Cardiac septum (tissue), 1 donor: ENCODE measurements at places on chromosomes 1 and 21. TPM values are rescaled to one million over a fixed set of nuclear protein-coding genes. Genes with fewer than 3 reads are reported as not detected.
A peak's percentile ranks its signal among the peaks of the same experiment; 100 is the strongest.

DNA sequence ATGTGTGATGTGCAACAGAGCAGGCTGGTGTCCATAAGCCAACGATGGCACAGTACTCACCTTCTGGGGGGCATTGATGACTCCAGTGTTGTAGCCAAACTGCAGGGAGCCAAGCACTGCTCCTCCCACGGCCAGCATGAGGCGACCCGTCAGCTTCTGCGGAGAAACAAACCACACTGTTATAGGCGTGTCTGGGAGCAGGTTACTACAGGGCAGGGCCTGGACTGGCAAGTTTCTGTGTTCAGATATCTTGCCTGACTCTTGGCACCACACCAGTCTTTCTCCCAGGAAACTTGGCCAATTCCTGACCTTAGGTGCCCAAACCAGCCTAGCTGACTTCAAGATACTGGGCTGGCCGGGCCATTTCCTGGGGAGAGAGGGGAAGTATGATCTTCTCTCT, 15.5 kb downstream of the SLC2A1 start:
- DNase-seq = peak; percentile 85

- peak; percentile 50 for DNase-seq
These were observed 190.8 kb downstream of the CAMTA1 start for GRCh38 chr1:6976044-6976375.

- no peak for DNase-seq
These were observed 155.1 kb upstream of the GORAB start for GRCh38 chr1:170376801-170377385.

Gene CASQ2
- 1,254 TPM for total RNA-seq
